ENCODE measurements at places on chromosomes 1 and 21. TPM values are rescaled to one million over a fixed set of nuclear protein-coding genes. Genes with fewer than 3 reads are reported as not detected.

- no peak for DNase-seq
These were observed 2.8 kb upstream of the CD1D start for GRCh38 chr1:158177700-158178450.

GRCh38 chr1:119715542-119715941 is 3.8 kb downstream of the PHGDH start:
- DNase-seq = peak; percentile 34

DNA sequence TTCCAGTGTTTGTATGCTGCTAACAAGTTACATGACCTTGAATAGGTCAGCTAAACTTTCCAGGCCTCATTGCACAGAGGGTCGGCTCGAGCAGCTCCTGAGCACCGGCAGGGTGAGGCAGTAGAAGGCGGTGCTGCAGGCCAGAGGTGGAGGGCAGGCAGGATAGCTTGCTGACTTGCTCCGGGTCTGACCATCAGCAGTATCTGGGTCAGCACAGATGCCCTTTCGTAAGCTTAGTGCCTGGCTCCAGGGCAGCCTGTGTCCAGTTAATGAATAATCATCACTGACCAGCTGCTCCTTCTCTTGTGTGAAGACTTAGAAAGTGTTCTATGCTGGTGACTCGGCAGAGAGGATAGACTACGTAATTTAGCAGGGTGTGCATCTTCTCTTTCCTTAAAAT is 6.9 kb downstream of the MAPKAPK2 start:
- DNase-seq = no peak

DNA sequence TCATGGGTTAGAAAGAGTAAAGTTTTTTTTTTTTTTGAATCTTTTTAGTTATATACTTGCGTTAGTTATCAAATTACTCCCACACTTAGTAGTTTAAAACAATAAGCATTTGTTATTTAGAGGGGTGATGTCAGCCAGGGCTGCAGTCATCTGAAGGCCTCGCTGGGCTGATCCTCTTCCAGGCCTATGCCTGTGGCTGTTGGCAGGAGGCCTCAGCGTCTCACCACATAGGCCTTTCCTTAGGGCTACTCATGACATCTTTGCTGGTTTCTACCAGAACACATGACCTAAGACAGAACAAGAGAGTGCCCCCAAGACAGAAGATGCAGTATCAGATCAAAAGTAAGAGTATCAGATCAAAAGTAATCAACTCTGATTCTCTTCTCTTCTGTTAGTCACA is 167.4 kb downstream of the HHAT start:
- DNase-seq = no peak

GRCh38 chr1:230237805-230238204 is 170.8 kb downstream of the GALNT2 start:
- DNase-seq = no peak

- no peak for DNase-seq
These were observed 85.8 kb downstream of the SYF2 start for GRCh38 chr1:25146451-25146855.

DNA sequence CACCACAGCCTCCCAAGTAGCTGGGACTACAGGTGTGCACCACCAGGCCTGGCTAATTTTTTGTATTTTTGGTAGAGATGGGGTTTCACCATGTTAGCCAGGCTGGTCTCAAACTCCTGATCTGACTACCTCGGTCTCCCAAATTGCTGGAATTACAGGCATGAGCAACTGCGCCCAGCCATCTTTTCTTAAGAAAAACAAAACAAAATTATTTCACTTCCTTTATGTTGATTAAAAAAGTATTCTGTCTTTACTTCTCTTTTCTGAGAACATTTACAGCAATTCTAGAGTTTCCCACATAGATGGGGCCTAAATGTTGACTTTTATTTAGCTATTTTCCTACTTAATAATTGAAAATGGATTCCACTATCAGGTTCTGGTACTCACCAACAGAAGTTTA is 17.3 kb upstream of the TMEM183A start:
- no peak for DNase-seq

GRCh38 chr1:64325856-64326255 is 122.4 kb downstream of the UBE2U start:
- no peak for DNase-seq

DNA sequence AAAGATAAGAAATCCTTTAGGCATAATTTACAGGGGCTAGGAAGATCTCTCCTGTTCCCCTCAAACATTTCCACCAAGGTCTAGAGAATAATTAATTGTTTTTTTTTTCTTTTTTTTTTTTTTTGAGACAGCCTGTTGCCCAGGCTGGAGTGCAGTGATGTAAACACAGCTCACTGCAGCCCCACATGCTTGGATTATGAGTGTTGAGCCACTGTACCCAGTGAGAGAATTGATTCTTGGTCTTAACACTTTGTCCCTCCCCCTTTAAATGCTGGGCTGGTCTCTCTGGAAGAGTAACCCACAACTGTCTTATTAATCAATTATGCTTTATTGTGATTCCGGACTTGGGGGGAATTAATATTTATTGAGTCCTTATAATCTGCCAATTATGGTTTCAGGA is 33.4 kb downstream of the ATF3 start:
- no peak for DNase-seq

DNA sequence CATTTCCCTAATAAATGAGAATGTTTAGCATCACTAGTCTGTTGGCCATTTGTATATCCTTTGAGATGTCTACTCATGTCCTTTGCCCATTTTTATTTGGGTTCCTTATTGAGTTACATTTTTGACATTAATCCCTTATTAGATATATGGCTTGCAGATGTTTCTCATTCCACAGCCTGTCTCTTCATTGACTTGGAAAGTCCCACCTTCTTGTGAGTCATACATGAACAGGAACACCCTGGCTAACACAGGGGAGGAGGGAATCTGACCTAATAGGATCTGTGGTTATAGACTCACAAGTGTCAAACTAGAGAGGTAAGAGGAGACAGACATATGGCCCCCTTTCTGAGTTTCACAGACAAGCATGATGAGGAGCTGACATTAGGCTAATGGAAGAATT is 11.5 kb downstream of the ZP4 start:
- DNase-seq = no peak

GRCh38 chr1:205398586-205398985 is 23.3 kb downstream of the LEMD1 start:
- no peak for DNase-seq

GRCh38 chr21:34639250-34639649 is 24.3 kb upstream of the RCAN1 start:
- DNase-seq = no peak

DNA sequence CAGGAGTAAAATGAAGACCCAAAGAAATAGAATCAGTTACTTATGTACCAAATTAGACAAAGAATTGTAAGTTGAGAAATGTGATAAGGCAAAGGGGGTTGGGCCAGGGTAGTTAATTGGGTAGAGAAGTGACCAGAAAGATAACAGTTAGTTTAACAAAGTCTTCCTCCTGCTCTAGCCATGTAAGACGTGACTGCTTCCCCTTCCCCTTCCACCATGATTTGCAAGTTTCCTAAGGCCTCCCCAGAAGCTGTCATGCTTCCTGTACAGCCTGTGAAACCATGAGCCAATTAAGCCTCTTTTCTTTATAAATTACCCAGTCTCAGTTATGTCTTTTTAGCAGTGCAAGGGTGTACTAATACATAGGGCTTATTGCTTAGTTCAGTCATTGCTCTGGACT is 142.0 kb upstream of the PDE4B start:
- no peak for DNase-seq

GRCh38 chr1:178869119-178869697 is 1.7 kb downstream of the ANGPTL1 start:
- no peak for DNase-seq

DNA sequence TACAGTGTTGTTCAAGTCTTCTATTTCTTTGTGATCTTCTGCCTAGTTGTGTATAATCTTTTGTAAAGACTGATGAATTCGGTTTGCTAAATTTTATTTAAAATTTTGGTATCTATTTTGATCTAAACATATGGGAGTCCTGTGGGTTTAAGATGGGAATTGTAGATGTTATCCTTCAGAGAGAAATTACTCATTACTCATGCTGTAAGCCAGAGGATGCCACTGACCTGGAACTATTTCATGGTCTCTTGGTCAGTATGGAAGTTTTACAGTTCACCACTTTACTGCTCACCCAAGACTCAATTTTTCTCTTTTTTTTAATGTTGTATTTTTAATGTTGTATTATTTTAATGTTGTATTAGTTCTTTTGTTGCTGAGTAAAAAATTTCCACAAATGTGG is 138.6 kb upstream of the B3GALT2 start:
- DNase-seq = no peak

DNA sequence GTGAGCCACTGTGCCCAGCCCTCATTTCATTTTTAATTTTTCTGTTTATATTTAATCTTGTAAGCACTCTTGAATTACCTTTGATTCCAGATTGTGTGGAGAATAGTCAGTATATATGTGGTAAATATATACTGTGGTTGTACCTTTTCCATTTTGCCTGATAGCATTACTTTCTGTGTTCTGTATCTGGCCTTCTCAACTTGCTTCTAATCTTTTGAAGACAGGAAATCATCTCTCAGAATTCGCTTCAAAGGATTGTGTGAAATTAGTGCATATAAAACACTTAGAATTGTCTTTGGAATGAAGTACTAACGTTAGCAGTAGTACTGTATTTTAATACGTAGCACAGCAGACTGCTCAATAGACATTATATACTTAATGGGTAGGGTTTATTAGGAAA is 37.9 kb downstream of the PPP2R5A start:
- no peak for DNase-seq

GRCh38 chr1:92854101-92854785 is 22.4 kb downstream of the RPL5 start:
- DNase-seq = no peak

GRCh38 chr1:45246760-45247159 is 40.4 kb upstream of the ZSWIM5 start:
- no peak for DNase-seq

DNA sequence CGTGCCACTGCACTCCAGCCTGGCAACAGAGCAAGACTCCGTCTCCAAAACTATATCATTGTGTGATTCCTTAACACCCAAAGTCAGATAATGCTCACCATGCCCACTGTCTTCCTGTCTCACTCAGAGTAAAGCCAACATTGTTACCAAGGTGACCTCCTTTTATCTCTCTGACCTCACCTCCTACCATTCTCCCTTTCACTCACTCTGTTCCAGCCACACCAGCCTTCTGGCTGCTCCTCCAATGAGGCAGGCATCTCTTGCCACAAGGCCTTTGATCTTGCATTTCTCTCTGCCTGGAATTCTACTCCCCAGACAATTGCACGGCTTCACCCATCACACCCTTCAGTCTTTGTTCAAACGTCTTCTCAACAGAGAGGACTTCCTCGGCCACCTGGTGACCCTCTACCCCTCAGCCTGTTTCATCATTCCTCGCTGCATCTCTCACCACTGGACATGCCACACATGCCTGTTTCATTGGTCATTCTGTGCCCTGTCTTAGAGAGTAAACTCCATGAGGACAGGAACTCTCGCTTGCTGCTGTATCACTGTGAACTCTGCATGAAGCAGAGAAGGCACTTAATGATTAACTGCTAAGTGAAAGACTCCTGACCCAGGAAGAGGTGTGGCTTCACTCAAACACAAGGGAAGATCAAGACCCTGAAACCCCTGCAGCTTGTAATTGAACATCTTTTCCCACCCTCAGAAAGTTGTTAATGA is 67.1 kb upstream of the CAPZB start:
- DNase-seq = no peak

DNA sequence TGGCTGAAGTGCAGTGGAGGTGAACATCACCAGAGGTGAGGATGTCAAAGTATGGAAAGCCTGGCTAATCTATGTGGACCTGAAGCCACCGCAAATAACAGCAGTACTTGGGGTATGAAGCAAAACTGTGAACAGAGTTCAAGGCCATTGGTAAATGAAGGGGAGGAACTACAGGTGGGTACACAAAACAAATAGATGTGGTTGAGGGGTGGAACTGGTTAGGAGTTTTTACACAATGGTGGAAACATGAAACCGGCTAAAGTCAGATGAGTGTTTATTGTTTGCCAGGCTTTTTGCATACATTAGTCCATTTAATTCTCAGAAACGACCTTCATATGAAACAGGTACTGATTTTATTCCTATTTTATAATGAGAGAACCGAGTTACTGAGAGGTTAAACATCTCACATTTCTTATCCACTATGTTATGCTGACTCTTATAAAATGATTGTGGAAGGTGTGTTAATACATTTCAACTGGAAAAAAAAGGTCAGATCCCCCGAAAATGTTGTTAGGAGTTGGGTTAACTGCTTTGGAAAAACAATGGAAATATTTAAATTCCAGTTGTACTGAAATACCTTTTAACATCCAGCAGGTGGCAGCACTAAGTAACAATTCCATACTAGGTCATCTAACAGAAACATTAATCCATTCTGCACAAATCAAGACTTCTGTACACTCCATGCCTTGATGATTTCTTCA is 44.3 kb upstream of the GTF2B start:
- no peak for DNase-seq

GRCh38 chr1:157403203-157403602 is 149.1 kb downstream of the FCRL5 start:
- no peak for DNase-seq

GRCh38 chr1:68103011-68103545 is 52.7 kb upstream of the DIRAS3 start:
- DNase-seq = no peak

GRCh38 chr1:21042929-21043605 is 133.6 kb downstream of the EIF4G3 start:
- DNase-seq = no peak

- DNase-seq = no peak
These were observed 147.4 kb upstream of the KRTAP19-8 start for GRCh38 chr21:31185663-31186062.

The RYR2 gene
- total RNA-seq = not detected

The PKLR gene
- not detected for total RNA-seq

The S100A12 gene
- total RNA-seq = not detected

The LCE2C gene
- not detected for total RNA-seq

The IRF6 gene
- 50.9 TPM for total RNA-seq

The FAM72D gene
- total RNA-seq = 8.3 TPM

The AIRE gene
- total RNA-seq = not detected

The ALPL gene
- total RNA-seq = not detected

The CELA3B gene
- total RNA-seq = not detected

The NEGR1 gene
- total RNA-seq = 0.44 TPM

The INTS11 gene
- 150 TPM for total RNA-seq

The LCK gene
- total RNA-seq = 2.6 TPM
